ENCODE measurements at places on chromosomes 2 and 18. TPM values are rescaled to one million over a fixed set of nuclear protein-coding genes. Genes with fewer than 3 reads are reported as not detected.

CASP8 gene
- polyA plus RNA-seq, result 40.2 TPM

RIT2 gene
- polyA plus RNA-seq, result 1.9 TPM

PPP1R1C gene
- 3.3 TPM for polyA plus RNA-seq

ALK gene
- polyA plus RNA-seq, result 1.5 TPM

ALPP gene
- 0.06 TPM for polyA plus RNA-seq

NPAS2 gene
- polyA plus RNA-seq, result 20.4 TPM

RPL37A gene
- 3,791 TPM for polyA plus RNA-seq

LYG1 gene
- polyA plus RNA-seq, result 3.1 TPM

TUBA3E gene
- 0.09 TPM for polyA plus RNA-seq

GPR17 gene
- 1.5 TPM for polyA plus RNA-seq

GRCh38 chr2:25241452-25241851 is 73.1 kb upstream of the POMC start:
- H3K4me1 ChIP-seq, result no peaks in the 10 kb centered on the region
- no peak overlapping the region for H3K27ac ChIP-seq
- no peak overlapping the region for H3K4me3 ChIP-seq
- DNase-seq, result no peak

DNA sequence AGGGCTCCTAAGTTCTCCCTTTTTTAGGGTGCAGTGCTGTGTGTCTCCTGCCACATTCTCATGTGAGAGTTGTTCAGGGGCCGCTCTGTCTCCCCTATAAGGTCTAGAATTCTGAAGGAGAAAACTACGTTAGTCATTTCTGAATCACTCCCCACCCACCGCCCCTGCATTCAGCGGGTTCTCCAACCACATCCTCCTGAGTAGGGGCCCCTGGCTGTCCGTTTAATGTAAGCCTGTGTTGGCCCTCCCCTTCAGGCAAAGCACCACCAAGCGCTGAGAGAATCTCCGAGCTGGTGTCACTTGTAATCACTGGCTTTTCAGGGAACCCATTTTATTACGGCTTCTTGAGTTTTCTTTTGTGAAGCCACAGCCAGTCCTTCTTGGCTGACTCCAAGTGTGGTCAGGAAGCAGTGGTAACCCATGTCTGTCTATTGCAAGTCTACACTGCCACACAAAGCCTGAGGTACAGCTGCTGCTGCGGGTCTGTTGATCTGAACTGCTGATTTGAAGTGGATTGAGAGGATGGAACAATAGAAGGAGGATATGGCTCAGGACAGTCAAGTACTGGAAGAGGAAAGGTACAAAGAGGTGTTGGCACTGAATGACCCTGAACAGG is 16.9 kb downstream of the LCT start:
- H3K27ac ChIP-seq, result no peak overlapping the region
- H3K36me3 ChIP-seq, result peaks cover 75% of the 10 kb centered on the region
- peaks cover 1% of the 10 kb centered on the region for H3K4me1 ChIP-seq
- DNase-seq, result no peak
- no peak overlapping the region for H3K4me3 ChIP-seq
- no peaks in the 10 kb centered on the region for H3K27me3 ChIP-seq

DNA sequence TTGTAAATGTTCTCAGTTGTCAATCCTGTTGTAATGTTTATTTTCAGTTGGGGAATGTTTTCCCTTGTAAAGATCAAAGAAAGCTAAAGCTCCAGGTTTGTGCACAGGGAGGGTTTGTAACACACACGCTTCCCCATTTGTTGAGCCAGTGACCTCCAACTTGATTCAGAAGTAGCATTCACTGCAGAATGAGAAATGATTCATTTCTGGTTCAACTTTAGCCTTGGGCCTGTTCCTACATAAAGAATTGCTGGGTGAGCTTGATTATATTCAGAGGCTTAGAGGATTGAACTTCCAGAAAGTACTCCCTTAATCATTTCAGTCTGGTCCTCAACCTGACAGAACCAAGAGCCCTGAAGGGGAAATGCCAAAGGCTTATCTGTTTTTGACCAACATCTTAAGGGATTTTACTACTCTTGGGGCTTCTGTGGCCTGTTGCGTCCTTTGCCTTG is 70.6 kb upstream of the CAVIN2 start:
- no peak overlapping the region for H3K27ac ChIP-seq
- no peak overlapping the region for H3K4me3 ChIP-seq
- no peaks in the 10 kb centered on the region for H3K4me1 ChIP-seq
- no peaks in the 10 kb centered on the region for H3K27me3 ChIP-seq

- peaks cover 9% of the 10 kb centered on the region for H3K4me1 ChIP-seq
- no peak for DNase-seq
- H3K4me3 ChIP-seq, result no peak overlapping the region
- no peaks in the 10 kb centered on the region for H3K36me3 ChIP-seq
- H3K27ac ChIP-seq, result no peak overlapping the region
Observed at GRCh38 chr2:219437141-219437540, 2.5 kb downstream of the SPEG start.

- no peaks in the 10 kb centered on the region for H3K27me3 ChIP-seq
- DNase-seq, result no peak
- peaks cover 1% of the 10 kb centered on the region for H3K4me1 ChIP-seq
- no peak overlapping the region for H3K4me3 ChIP-seq
Observed at GRCh38 chr18:56988022-56988421, 158.9 kb upstream of the BOD1L2 start.

DNA sequence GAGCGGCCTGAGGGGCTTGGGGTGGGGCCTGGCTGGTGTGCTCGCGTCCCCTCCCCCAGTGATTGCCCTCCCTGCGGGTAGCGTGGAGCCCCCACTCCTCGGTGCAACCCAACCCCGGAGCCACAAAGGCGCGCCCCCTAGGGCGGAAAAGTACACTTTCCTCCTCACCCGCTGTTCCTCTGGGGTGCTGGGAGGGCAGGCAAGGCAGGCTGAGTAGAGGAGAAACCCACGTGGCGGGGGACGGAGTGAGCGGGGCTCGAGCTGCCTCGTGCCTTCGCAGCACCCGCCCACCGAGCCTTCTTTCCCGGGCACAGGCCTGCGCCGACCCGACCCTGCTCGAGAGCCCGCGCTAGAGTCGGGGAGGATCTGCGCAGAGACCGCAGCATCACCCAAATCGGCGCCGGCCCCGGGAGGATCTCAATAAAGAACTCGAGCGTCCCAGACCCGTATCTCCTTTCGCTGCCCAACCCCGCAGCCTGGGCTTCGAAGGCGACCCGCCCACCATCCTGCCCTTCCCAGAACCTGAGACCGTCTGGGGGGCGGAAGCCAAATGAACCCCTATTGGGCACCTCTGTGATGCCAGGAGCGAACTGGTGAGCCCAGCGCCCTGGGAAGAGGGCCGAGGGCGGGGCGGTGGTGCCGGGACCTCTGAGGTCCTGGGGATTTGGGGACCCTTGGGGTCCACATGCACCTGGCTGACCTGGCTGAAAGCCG is 1.5 kb downstream of the UCN start:
- H3K4me3 ChIP-seq, result no peak overlapping the region
- DNase-seq, result peak; percentile 17
- no peak overlapping the region for H3K27ac ChIP-seq
- peaks cover 25% of the 10 kb centered on the region for H3K4me1 ChIP-seq

- no peak overlapping the region for H3K4me3 ChIP-seq
- H3K27ac ChIP-seq, result no peak overlapping the region
- DNase-seq, result no peak
- no peaks in the 10 kb centered on the region for H3K27me3 ChIP-seq
- H3K36me3 ChIP-seq, result no peaks in the 10 kb centered on the region
Observed at GRCh38 chr18:22469926-22470247, 52.2 kb upstream of the CTAGE1 start.

DNA sequence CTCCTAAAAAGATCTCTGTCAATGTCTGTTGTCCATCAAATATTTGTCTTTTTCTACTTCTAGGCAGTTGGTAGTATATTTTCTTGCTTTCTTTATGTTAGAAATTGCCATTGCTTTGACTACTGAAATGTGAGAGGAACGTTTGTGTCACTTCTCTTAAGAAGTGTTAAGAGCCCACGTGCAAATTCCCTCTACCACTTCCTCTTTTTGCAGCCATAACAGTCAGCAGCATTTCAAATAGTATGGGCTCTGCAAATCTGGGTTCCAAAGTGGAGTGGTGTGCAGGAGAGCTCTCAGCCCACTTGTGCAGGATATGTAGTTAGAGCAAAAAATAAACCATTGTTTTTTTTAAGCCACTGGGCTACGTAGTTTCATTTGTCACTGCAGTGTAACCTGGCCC is 314.0 kb downstream of the MEIS1 start:
- no peaks in the 10 kb centered on the region for H3K4me1 ChIP-seq
- peaks cover 6% of the 10 kb centered on the region for H3K27me3 ChIP-seq
- DNase-seq, result no peak
- no peaks in the 10 kb centered on the region for H3K36me3 ChIP-seq
- H3K27ac ChIP-seq, result no peak overlapping the region

DNA sequence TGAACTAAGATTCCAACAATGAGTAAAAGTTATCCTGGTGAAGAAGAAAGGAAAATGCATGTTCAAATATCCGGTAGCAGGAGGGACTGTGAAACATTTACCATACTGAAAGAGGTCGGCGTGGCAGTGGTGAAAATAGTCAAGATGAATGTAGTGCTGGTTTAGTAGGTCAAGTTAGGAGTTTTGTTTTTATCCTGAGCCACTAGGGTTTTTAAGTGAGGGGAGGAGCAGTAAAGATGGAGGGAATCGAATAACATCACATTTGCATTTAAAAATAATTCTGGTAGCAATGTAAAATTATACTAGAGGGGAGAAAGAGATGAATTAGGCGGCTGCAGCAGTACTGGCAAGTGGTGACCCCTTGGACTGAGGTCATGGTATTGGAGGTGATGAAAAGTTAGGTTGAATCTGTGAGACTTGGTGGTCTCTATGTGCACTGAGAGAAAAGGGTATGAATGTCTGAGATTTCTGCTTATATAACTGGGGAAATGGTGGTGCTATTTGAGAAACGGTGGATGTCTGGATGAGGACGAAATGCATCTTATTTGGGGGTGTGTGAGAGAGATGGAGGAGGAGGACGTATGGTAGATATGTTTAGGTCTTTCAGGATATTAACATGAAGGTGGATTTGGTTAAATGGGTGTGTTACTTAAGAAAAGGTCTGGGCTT is 5.9 kb downstream of the VAPA start:
- no peaks in the 10 kb centered on the region for H3K27me3 ChIP-seq
- H3K4me3 ChIP-seq, result no peak overlapping the region
- no peak overlapping the region for H3K27ac ChIP-seq

- peaks cover 23% of the 10 kb centered on the region for H3K4me1 ChIP-seq
- no peaks in the 10 kb centered on the region for H3K27me3 ChIP-seq
- peak overlapping the region; percentile 95 for H3K4me3 ChIP-seq
- peak overlapping the region; percentile 92 for H3K27ac ChIP-seq
- no peak for DNase-seq
Observed at GRCh38 chr2:231708773-231709635, 679 bp downstream of the PTMA start.

GRCh38 chr2:18950361-18950851 is 361.0 kb upstream of the NT5C1B start:
- no peak overlapping the region for H3K27ac ChIP-seq
- H3K36me3 ChIP-seq, result no peaks in the 10 kb centered on the region
- DNase-seq, result peak; percentile 23
- no peaks in the 10 kb centered on the region for H3K27me3 ChIP-seq

DNA sequence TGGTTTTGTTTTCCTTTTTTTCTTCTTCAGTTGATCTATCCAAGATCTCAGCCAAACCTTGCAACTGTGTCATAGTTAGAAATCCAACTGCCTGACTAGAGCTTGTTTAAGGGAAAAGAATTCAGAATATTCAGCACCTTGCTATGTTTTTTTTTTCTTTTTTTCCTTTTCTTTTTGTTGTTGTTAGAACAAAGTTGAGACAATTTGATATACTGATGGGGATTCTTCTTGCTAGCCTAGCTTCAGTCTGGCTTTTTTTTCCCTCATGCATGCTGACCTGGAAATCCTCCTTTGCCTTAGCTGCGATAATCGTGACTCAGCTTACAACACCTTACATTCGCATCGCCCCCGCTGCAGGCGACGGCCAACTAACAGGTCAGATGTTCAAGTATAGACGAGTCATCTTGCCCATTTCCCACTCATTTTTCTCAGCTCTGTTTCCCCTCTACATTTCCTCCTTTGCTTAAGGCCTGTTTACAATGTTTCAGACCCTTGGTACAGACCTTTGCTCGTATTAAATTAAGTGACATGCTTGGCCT is 487.2 kb upstream of the RAB12 start:
- no peak overlapping the region for H3K27ac ChIP-seq
- no peaks in the 10 kb centered on the region for H3K4me1 ChIP-seq
- H3K36me3 ChIP-seq, result no peaks in the 10 kb centered on the region
- H3K27me3 ChIP-seq, result no peaks in the 10 kb centered on the region

- no peak overlapping the region for H3K4me3 ChIP-seq
- no peaks in the 10 kb centered on the region for H3K27me3 ChIP-seq
- H3K36me3 ChIP-seq, result no peaks in the 10 kb centered on the region
- no peak overlapping the region for H3K27ac ChIP-seq
- H3K4me1 ChIP-seq, result peaks cover 13% of the 10 kb centered on the region
Observed at GRCh38 chr18:7764405-7764804, 197.3 kb downstream of the PTPRM start.

GRCh38 chr2:149175956-149176355 is 137.5 kb downstream of the LYPD6B start:
- H3K4me1 ChIP-seq, result no peaks in the 10 kb centered on the region
- no peak for DNase-seq
- H3K4me3 ChIP-seq, result no peak overlapping the region
- no peak overlapping the region for H3K27ac ChIP-seq
- no peaks in the 10 kb centered on the region for H3K36me3 ChIP-seq

DNA sequence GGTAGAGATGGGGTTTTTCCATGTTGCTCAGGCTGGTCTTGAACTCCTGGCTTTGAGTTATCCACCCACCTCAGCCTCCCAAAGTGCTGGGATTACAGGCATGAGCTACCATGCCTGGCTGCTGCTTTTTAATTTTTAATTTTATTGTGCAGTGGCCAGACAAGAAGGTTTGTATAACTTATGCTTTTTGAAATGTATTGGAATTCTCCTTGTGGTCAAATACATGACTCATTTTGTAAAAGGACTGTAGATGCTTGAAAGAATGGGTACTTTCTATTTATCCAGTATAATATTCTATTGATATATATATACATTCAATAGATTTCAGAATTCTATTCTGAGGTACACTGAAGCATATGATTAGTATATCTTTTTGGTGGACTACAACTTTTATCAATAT is 82.6 kb upstream of the ST3GAL5 start:
- H3K27me3 ChIP-seq, result peaks cover 4% of the 10 kb centered on the region
- H3K4me1 ChIP-seq, result no peaks in the 10 kb centered on the region
- H3K36me3 ChIP-seq, result no peaks in the 10 kb centered on the region
- H3K27ac ChIP-seq, result no peak overlapping the region
- no peak for DNase-seq
